GM13976 (cell line): ENCODE measurements at places on chromosomes 4 and X.
A peak's percentile ranks its signal among the peaks of the same experiment; 100 is the strongest.

DNA sequence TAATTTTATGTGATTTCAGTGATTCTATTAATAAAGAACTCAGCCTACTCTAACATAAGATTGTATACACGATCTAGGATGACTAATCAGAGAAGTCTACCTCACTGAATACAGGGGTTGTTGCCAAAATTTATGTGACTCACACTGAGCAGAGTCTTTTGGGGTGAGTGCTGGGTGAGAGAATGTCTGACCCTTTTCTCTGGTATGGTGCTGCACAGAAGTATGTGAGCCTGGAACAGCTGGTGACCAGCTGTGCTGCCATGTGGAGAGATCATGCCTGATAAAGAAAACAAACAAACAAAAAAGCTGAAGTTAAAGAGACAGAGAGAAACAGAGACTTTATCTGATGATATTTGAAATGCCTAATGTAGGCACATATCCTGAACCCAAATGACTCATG is 618.1 kb upstream of the GRIA3 start:
- DNase-seq, result no peak

DNA sequence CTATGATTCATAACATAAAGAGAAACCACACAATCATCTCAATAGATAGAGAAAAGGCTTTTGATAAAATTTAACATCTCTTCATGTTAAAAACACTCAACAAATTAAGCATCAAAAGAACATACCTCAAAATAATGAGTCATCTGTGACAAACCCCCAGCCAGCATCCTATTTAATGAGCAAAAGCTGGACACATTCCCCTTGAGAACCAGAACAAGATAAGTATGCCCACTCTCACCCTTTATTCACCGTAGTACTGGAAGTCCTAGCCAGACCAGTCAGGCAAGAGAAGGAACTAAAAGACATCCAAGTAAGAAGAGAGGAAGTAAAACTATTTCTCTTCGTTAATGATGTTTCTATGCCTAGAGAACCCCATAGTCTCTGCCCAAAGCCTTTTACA is 507.2 kb downstream of the PABPC4L start:
- DNase-seq, result no peak

- DNase-seq, result no peak
Measured at GRCh38 chrX:57681341-57681740, 1.3 kb upstream of the NLRP2B start.

- no peak for DNase-seq
Measured at GRCh38 chr4:15104825-15105224, 102.5 kb downstream of the CPEB2 start.

DNA sequence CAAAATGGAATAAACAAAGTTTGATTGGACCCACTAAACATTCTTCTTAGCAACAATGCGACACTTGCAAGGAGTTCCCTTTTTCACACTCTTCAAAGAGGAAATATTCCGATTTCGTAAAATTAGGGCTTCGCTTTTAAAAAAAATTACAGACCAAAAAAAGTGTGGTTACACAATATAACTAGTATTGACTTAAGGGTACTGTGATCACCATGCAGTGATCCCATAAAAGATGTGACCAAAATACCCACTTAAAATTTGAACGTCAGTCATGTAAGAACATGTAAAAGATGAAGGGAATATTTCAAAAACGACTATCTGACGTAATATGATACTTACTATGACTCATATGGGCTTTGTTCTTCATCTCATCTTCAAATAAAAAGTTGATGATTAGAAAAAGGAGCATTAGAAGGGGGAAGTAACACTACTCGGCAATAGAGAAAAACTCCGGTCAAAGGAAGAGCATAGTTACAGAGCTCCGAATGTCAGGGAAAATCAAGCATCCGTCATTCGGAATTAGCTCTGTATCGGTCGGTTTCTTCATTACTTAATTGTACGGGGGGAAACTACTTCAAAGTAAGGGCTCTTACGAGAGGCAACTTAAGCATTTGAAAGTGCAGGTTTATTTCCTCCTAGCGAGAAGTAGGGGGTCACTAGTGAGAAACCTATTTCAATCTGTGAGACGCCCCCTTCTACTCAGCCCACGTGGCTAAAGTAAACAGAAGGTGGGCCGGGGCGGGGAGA is 1.3 kb upstream of the TET2 start:
- peak; percentile 52 for DNase-seq

- no peak for DNase-seq
Measured at GRCh38 chr4:73410916-73411730, 7.0 kb downstream of the ALB start.

- peak; percentile 46 for DNase-seq
Measured at GRCh38 chr4:40662962-40663604, 33.4 kb upstream of the RBM47 start.

DNA sequence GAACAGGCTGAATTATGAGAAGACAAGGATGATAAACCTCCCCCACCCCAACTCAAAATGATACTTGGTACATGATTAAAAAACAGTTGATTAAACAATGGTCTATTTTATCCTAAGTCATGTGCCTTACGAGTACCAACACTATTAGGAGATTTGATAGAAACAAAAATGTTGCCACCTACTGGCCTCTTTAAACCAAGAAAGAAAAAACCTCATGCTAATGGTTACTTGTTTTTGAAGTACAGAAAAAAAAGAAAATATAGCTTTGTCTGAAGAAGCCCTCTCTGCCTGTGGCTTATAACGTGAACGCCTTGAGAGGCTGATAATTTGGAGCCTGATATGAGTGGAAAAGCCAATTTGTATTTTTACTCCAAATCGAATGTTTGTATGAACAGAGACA is 538.2 kb downstream of the DMD start:
- no peak for DNase-seq

DNA sequence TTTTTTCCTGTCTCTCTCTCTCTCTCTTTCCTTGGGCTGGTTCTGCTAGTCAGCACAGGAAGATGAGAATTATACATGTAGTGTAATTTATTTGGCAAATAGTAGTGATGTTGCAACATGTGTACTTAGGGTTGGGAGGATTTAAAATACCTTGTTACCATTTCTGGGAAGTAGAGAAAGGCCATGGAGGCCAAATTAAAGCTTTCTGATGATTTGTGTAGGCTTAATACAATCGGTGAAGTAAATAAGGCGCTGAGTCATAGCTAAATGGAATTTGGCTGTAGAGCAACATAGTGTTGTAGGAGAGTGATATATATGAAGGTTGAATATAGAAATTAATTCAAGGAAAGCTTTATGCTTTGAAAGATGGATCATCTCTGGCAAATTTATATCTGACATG is 295.3 kb downstream of the GRID2 start:
- DNase-seq, result no peak

DNA sequence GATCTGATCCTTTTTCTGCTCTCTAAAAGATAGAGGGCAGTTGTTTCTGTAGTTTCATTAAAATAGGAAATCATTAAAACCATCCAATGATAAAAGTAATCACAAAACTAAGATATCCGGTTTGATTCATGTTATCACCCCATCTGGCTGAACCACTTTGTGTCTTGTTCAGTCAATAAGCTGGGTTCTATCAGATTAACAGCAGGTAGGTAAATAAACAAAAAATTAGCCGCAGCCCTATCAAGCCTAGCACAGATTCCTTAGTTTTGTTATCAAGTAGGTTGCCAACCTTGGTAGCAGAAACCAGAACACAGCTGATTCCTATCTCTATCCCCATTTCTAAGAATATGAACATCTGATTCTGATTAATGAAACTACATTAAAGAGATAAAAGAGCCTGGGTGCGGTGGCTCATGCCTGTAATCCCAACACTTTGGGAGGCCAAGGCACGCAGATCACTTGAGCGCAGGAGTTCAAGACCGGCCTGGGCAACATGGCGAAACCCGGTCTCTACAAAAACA is 118.6 kb upstream of the PLAC1 start:
- DNase-seq, result no peak

GRCh38 chr4:92791871-92792440 is 488.2 kb downstream of the GRID2 start:
- no peak for DNase-seq

DNA sequence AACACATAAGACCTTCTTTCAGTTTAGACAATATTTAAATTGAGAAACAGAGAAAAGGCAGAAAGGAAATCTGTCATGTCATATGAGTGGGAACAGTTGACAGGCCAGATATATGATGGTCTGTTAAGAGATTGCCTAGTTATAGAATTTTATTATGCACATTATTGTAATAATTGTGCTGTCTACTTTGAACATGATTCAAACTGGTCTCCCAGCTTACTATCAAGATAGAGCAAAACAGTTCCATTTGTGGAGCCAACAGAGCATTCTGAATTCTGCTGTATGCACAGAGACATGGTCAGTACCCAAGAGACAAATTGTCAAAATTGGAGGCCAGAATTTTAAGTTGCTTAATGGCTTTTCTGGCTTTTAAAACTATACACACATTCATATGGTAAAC is 139.4 kb downstream of the FBXO8 start:
- DNase-seq, result no peak

DNA sequence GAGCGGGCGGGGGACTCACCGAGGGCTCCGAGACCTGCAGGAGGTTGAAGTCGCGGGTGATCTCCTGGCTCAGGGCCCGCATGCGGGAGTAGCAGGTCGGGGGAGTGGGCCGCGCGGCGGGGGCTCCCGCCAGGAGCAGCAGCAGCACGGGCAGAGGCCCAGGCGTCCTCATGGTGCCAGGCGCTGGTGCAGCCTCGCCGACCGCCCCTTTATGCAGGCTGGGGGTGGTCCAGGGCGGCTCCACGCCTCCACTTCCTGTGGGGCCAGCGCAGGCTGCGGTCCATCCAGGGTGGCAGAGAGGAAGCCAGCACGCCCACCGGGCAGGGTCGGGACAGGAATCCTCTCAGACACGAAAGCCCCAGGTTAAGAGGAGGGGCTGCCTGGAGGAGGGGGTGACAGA is at the start of gene CYTL1:
Gene CYTL1 (minus strand): TSS at position 185 of the 400 bp plus-strand sequence. CDS start 13 bp downstream, at position 172.
- DNase-seq, result no peak

DNA sequence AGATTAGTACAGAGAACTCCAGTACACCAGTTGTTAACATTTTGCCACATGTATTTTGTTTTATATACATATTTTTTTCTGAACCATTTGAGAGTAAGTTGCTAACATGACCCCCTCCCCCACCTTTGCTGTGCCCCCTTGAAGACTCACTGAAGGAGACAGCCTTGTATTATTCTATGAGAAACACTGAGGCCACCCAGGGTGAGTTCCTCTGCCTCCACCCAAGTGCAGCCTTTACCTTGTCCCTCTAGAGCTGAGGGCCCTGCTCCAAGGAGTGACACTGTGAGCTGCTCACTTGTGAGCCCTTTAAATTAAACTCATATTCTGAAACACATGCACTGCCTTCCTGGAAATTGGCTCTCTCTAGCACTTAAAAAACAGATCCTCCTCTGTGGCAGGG is 21.1 kb downstream of the KIT start:
- no peak for DNase-seq

- no peak for DNase-seq
Measured at GRCh38 chrX:56503941-56504673, 59.3 kb upstream of the UBQLN2 start.

GRCh38 chr4:154534296-154534695 is 15.9 kb downstream of the PLRG1 start:
- no peak for DNase-seq

GRCh38 chrX:132819711-132820264 is 138.6 kb downstream of the HS6ST2 start:
- DNase-seq, result no peak

DNA sequence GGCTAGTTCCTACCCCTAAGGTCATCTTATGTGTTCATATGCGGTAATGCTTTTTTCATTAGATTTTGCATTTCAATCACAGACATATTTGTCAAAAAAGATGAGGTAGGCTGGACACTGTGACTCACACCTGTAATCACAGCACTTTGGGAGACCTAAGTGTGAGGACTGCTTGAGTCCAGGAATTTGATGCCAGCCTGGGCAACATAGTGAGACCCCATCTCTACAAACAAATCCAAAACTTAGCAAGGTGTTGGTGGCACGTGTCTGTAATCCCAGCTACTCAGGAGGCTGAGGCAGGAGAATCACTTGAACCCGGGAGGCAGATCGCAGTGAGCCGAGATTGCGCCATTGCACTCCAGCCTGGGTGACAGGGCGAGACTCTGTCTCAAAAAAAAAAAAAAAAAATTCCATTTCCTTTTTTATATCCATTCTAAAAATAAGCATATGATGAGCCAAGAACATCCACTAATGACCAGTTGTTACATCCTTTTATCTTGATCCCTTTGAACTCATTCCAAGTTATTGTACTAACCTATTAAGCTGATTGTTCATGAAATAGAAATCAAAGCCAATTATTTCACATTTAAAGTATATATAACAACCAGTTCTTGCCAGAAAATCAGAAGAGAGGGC is 23.4 kb downstream of the PGAM4 start:
- no peak for DNase-seq

DNA sequence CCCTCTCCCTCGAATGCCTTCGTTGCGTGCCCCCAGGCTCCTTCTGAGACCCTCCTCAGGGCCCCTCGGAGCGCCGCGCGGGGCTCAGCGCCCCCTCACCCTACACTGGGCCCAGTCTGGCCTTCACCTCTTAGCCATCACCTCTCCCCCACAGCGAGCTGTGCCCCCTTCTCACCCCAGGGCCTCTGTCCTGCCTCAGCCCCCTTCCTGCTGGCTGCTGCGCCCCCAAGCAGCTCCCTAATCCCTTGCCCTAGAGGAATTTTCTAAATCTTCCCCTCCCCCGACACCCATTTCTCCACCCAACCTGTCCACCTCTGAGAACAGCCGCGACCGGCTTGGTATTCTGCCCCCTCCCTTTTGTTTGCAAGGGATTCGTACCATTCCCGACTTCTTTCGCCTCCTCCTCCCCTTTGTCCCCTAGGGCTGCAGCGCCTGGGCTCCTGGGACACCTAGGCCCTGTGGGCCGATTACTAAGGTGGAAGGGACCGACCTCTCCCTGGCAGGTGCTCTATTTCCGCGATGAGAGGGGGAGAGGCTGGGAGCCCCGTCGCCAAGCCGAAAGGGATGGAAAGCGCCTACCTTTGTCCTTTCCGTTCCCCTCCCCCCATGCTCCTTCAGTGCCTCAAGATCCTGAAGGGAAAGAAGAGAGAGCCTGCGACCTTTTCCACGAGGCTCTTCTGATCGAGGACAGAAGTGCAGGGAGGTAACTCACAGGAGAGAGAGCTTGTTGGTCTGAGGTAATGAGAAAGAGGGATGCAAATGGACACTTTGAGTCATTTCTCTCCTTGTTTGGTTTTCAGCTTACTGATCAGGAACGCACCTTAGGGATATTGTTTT is 10.9 kb downstream of the DLG3 start:
- no peak for DNase-seq

DNA sequence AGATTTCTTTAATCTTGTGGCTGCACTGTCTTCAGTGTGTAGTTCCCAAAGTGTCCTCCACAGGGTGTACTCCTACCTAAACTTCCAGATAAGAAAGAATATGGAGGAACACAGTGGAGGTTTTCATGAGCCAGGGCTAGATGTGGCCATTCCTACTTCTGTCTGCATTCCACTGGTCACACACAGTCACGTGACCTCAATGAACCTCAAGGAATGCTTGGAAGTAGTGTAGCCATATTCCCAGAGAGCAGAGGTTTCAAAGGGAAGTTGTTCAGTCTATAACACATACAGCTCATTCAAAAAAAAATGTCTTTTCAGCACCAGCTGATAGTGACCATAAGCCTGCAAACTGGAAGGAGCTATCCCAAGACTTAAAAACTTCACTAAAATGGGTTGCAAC is 53.6 kb downstream of the ASB9 start:
- DNase-seq, result no peak
